Mammary epithelial cell (primary cell): ENCODE measurements at places on chromosomes 6 and 20.
A peak's percentile ranks its signal among the peaks of the same experiment; 100 is the strongest.

- no peak for DNase-seq
Measured at GRCh38 chr20:47642118-47642517, 140.4 kb downstream of the NCOA3 start.

DNA sequence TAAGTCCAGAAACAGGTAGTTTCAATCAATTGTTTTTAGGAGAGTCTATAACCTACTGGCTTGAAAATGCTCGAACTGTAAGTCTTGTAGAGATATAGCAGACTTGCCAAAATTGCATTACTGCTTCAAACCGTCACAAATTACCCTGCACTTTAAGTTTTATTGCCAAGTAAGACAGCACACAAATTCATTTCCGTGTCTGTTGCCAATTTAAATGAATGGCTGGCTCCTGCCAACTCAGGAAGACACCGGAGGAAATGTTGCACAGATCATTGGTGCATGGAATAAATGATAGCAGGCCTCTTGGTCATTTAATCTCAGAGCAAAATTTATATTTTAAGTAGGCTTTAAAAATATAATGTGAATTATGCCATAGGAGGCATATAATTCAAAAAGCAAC is 438.1 kb downstream of the HACE1 start:
- no peak for DNase-seq

- DNase-seq: no peak
Measured at GRCh38 chr20:37956107-37956585, 53.2 kb downstream of the VSTM2L start.

DNA sequence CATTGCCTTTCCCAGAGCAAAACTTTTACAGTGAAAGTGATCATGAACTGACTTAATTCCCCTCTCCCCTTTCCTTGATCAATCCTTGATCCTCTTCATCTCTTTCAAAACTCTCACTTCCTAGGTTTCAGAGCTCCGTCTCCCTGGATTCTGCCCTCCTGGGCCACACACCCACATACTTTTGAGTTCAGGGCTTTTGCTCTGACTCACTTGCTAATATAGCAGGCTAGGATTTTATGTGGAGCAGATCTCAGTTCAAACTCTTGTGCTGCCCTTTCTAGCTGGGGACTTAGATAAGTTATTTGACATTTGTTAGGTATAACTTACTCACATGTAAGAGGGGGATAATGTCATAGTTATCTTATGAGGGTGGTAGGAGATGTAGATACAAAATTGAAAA is 109.1 kb upstream of the MLIP start:
- DNase-seq: peak; percentile 24

GRCh38 chr6:158654960-158655489 is 5.2 kb downstream of the SYTL3 start:
- DNase-seq: no peak

GRCh38 chr20:56359212-56360132 is 698 bp downstream of the FAM210B start:
- peak; percentile 75 for DNase-seq

- DNase-seq: peak; percentile 95
Measured at GRCh38 chr6:31815025-31815838, at the start of the genes HSPA1A and HSPA1L. Gene HSPA1A (plus strand): TSS chr6:31815543. CDS start chr6:31815757, 214 bp downstream. Gene HSPA1L (minus strand): TSS chr6:31815283. CDS start chr6:31811972, 3,311 bp downstream.

DNA sequence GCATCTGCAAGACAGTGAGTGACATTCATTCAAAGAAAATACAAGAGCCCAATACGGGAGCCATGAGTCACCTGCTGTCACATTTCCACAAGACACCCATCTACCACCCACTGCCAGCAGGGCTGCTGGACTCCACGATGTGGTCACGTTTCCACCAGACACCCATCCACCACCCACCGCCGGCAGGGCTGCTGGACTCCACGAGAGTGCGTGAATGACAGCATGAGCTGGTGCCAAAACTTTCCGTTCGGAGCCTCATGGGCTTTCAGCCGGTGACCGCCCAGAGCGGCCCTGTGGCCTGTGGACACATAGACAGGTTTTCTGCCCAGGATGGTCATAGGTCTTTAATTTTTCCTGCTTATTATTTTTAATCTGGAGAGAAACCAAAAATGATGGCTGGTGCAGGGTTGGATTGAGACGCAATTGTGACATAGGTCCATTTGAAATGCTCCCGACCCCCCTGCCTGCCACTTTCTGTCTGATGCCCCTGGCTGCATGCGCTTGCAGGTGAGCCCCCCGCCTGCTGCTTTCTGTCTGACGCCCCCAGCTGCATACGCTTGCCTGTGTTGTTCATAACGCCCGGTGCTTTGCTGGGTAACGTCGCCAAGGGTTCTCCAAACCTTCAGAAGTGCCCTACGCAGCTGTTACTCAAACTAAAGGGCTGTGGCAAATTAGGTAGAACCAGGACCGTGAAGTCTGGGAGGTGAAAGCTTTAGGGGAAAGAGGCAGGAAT is 59.1 kb upstream of the SMOC2 start:
- no peak for DNase-seq

DNA sequence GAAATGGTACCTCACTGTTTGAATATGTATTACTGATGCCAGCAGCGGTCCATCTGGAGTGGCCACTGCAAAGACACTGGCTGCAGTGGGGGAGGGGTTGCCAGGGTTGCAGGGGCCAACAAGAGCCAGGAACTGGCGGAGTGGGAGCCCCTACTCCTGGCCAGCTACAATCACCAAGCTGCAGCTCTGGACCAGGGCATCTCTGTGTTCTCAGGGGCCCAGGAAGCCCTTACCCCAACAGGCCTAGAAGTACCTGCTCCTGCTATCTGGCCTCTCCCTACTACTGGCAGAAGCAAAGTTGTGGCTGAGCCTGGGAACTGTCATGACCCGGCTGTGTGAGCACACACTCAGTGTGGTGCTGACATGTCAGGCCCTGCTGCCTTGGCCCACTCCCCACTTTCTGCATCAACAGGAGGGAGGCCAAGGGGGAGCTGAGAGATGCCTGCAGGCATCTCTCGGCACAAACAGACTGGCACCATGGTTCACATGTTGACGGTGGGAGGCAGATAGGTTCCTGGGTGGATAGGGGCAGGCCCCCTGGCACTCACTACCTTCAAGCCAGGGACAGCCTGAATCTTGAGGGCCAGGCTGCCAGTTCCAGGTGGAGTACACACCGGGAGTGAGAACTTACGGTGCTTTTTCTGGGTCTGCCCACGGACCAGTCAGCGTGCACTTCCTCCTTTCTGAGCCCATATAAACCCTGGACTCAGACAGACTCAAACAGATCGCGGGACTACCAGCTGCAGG is 1188.0 kb downstream of the GRIK2 start:
- no peak for DNase-seq

GRCh38 chr20:34736106-34736735 is 32.1 kb downstream of the TP53INP2 start:
- no peak for DNase-seq

DNA sequence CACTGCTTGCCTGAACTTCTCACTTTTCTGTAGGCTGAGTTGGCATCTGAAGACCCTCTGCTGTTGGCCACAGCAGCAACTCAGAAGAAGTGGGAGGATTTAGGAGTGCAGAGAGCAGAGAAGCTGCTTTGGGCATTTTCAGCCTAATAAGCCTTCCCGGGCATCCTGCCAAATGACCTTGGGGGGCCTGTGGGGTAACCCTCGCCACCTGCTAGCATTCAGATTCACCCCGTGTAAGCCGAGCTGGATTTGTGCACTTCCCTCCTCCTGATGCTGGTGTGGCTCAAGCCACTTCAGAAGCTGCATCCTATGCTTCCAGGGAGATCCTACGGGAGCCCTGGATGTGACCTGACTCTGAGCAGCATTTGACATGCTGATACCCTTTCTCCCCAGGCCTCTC is 114.8 kb downstream of the LRFN2 start:
- DNase-seq: no peak

- DNase-seq: no peak
Measured at GRCh38 chr6:129233458-129234134, 350.7 kb downstream of the LAMA2 start.

GRCh38 chr6:103002282-103002681 is 1608.8 kb downstream of the GRIK2 start:
- DNase-seq: no peak

- DNase-seq: peak; percentile 99
Measured at GRCh38 chr20:10705801-10706459, 32.1 kb upstream of the JAG1 start.

DNA sequence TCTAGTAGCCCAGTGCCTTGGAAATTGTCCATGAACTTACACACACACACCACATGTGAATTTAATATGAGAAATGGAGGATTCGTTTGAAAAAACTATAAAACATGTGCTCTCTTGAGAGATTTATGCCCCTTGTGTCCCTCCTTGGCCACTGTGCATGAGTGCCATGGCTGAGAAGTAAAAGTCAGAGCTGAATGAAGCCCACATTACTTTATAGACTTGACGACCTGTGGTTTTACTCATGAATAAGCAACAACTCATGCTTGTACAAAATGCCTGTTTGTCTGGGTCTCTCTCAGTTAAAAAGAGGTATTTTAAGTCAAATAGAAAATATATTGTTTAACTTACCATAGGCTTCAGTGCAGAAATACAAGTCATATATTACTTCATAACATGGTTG is 102.7 kb downstream of the KCNQ5 start:
- DNase-seq: no peak

GRCh38 chr6:56288347-56288746 is 41.0 kb upstream of the COL21A1 start:
- DNase-seq: no peak

- DNase-seq: no peak
Measured at GRCh38 chr6:42177514-42178364, 4.6 kb downstream of the GUCA1A start.

DNA sequence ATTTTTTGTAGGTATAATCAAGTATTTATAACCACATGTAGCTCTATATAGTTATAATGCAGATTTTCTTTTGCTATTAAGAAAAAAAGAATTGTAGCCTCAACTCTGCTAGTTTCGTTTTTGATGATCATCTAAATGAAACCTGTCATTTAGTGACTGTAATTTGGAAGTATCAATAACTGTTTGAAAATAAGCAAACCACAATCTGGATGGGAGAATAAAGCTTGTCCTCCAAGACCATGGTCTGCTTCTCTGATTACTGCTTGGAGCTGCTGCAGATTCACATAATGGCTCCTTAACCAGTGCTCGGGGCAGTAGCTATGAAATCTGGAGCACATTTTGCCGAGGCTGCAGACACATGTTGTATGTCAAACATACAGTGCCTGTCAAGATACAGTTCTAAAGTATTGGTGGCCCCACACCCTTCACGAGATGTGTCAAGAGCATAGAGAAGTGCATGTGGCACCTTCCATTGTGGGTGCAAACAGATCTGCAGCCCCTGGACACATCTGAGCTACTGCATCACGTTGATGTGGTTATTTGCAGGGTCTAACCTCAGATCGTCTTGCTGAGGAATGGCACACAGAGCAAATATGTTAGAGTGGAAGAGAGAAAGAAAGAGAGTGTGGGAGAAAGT is 255.7 kb upstream of the SUPT3H start:
- DNase-seq: no peak

DNA sequence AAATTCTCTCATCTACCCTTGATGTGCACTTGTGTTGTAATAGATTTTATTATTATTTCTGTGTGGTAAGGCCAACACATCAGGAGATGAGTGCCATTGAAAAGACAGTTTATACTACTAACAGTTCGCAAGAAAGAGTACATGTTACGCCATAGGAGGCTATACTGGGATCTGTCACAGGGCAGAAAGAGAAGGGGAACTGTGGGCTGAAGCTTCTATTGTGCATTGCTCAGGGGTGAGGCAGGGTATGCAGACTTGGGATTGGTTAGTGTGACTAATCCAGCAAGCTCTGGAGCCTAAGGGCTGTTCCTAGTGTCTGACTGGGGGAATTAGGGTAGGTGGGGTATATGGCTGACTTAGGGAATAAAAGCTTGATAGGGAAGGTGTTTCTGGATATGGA is 50.9 kb downstream of the GPR63 start:
- no peak for DNase-seq

DNA sequence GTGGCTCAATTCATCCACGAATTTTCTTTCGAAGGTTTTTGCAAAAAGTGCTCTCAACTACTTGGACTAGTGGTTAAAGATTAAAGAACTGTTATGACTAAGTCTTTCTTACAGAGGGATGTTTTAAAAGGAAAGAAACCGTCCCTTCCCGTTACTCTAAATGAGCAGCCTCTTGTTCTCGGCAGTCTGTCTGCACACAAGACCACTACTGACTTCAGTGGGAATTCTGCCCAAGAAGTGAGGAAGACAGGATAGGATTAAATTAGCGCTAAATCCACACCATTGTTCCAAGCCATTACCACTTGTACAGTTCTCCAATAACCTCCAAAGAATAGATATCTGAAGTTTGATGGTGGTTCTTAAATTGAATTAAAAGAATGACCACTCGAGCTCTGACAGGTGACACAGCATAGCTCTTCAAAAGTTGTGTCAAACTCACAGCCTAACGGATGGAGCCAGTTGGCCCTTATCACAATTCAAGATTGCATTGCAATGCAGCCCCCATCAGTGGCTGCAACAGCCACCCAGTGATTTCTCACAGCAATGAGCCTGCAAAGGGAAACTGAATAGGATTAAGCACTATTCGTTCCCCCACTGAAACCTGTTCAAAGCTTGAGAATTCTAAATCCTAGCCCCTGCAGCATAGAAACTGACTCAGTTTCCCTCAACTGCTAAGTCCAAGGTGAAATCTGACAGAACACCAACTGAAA is 1.8 kb downstream of the EPB41L2 start:
- DNase-seq: no peak

- no peak for DNase-seq
Measured at GRCh38 chr20:15682690-15683089, 890.6 kb downstream of the KIF16B start.

- no peak for DNase-seq
Measured at GRCh38 chr20:57316795-57317201, 12.8 kb upstream of the SPO11 start.

DNA sequence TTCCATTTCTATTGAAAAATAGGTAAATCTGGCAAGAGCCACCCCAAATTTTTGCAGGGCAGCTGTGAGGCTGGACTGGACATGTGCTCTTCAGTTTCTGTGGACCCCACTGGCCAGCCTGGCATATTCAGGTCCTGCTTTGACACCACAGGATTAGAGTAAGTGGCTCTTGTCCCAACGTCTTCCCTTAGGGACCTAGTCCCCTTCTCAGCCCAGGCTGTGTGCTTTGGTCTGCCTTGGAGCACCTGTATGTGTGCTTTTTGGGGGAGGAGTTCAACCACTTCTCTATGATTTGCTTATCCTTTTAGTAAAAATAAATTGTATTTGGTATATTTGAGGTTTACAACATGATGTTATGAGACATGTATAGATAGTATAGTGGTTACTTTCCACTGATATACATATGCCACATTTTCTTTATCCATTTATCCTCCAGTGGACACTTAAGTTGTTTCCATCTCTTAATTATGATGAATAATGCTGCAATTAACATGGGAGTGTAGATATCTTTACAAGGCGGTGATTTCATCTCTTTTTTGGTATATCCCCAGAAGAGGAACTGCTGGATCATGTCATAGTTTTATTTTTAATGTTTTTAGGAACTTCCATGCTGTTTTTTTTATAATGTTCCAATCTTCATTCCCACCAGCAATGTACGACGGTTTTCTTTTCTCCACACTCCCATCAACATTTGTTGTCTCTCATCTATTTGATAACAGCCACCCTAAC is 167.8 kb upstream of the UST start:
- no peak for DNase-seq
